ENCODE measurements at places on chromosomes 5 and 9. TPM values are rescaled to one million over a fixed set of nuclear protein-coding genes. Genes with fewer than 3 reads are reported as not detected.

GRCh38 chr5:51411921-51412325 is 28.7 kb downstream of the ISL1 start:
- no peak for DNase-seq

GRCh38 chr5:72472031-72472430 is 35.2 kb downstream of the ZNF366 start:
- DNase-seq = no peak

DNA sequence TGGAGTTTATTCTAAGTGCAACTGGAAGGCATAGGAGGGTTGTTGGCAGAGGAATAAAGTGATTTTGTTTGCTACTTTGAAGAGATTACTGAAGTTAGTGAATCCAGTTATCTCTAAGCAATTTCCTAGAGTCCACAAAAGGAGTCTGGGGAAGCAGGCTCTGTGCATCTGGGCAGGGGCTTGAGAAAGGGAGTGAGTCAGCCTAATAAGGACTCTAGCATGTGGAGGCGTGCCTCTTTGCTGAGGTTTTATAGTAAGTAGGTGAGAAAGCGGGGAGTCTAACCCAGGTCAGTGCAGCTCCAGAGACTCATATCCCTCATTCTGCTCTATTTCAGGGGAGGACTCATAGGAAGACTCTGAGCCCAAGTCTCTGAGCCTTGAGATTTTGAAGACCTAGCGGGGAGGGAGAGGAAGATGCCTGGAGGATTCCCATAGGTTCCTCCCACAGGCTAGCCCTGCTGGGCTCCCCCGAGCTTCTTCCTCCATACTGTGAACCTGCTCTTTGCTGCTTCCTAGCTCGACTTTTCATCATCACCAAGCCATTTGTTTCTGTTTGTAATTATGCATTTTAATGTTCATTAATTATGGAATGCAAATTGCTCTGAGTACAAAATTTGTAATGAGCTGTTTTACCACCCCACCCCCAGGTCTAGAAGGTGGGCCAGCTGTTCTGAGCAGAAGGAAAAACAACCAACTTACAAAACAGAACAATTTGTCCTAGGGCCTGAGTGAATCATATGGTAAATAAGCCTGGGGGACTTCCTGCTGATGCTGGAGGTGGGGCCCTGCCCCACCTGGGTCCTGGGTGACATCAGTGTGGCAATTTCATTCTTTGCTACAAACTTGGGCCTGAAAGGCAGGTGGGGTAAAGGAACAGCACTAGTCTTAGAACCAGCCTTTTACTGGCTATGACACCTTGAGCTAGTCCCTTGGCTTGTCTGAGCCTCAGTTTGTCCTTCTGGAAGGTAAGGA is 150.2 kb downstream of the TRIM32 start:
- peak; percentile 83 for DNase-seq

Gene TTC23L
- polyA plus RNA-seq = 0.10 TPM

- DNase-seq = no peak
Measured at GRCh38 chr9:110047232-110047954, 160.6 kb downstream of the C9orf152 start.

DNA sequence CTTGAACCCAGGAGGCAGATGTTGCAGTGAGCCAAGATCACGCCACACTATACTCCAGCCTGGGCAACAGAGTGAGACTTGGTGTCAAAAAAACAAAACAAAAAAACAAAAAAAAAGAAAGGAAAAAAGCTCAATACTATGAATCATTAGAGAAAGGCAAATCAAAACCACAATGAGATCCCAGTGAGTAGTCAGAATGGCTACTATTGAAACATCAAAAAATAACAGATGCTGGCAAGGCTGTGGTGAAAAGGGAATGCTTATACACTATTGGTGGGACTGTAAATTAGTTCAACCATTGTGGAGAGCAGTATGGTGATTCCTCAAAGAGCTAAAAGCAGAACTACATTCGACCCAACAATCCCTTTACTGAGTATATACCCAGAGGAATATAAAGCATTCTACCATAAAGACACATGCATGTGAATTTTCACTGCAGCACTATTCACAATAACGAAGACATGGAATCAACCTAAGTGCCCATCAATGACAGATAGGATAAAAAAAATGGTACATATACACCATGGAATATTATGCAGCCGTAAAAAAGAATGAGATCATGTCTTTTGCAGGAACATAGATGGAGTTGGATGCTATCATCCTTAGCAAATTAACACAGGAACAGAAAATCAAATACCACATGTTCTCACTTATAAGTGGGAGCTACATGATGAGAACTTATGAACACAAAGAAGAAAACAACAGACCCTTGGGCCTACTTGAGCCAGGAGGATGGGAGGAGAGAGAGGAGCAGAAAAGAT is 81.9 kb upstream of the ARRDC3 start:
- no peak for DNase-seq

DNA sequence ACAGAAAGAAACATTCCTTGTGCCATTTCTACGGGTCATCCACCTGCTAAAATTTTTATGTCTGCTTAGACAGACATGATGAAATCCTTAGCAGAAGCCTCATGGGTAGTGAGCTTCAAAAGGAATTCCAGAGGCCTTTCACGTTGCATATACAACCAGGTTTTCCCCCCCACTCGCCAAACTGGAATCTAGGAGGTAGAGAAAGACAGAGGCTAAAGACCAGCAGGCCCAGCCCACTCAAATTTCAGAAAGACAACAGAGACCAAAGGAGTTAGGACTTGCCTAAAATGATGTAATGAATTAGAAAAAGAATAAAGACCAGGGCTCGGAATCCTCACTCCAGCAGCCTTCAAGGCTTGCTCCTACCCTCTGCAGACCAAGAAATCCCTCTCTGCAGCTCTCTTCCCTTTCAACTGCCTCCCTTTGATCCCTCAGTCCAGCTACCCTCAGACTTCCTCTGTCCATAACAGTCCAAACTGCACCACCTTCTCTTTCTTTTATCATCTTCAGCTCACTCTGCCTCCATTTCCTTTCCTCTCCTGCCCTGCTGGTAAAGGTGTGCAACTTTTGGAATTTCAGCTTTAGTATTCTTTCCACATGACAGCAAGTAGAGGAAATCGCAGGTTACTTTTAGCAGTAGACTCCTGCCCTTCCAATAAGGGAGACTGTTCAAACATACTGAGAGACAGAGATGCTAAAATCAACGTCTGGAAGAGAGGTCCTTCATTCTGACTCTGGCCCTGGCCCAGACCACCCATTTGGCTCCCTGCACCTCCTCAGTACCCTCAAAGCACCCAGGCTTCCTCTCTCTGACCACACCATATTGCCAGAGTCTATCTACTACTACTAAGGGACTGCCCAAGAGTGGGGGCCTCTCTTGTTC is 8.9 kb downstream of the B4GALT1 start:
- peak; percentile 68 for DNase-seq

DNA sequence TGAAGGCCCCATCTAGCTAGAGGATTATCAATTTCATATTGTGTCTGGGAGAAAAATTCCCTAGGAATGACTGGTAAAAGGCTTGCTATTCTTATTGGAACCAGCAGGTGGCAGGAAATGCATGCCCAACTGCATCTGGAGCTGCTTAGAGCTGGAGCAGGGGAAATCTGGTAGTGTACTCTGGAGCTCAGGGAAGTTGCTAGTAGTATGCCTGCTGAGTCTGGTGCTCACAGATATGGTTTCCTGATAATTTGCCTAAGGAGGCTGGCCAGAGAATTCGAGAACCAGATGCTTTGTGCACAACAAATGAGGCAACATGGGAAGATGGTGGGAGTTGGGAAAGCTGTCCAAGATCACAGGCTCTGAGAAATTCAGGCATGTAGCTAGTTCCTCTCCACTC is 53.7 kb downstream of the G3BP1 start:
- DNase-seq = peak; percentile 44

Gene TAF11L6
- not detected for polyA plus RNA-seq
